HT-29 (cell line): ENCODE measurements at places on chromosomes 12 and 14. TPM values are rescaled to one million over a fixed set of nuclear protein-coding genes. Genes with fewer than 3 reads are reported as not detected.

SYT1 gene
- not detected in 2 replicates for total RNA-seq

DNA sequence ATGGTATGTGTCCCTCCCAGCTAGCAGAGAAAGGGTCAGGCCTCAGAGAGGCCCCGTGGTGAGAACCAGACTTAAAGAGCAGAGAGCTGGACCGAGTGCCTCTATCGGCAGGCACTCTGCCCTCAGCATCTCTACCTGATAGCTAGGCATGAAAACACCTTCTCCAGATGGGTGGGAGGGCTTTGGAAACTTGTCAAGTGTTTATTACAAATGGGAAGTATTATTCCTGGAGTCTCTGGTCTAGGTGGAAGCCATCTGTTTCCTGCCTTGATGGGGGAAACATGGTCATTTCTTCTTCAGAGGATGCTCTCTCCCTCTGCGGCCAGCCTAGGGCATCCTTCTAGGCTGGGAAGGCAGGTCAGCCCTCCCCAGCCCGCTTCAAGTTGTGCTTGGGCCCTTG, 2.3 kb downstream of the TMEM63C start:
- DNase-seq, result no peak

SLIRP gene
- total RNA-seq, result 264 and 331 TPM in 2 replicates

GALNT4 gene
- total RNA-seq, result 5.7 and 6.7 TPM in 2 replicates

SMCO3 gene
- total RNA-seq, result not detected in 2 replicates

GRCh38 chr12:79887890-79888289, 47.0 kb downstream of the PPP1R12A start:
- no peak for DNase-seq

DNA sequence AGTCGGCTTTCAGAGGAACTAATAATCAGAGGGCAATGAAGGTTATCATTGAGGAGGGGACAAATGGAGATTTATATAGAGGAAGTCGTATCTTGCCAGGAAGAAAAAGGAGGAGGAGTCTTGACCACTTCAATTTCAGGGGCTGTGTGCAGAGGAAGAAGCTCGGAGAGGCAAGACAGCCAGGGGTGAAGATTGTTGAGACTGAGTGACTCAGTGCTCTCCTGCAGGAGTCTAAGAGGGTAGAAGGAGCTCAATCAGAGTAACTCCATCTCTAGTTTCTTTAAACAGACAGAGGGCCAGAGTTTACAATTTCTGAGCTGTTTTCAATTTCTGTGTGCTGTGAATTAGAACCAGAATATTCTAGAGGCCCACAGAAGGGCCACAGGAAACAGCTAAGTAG, 439.3 kb upstream of the PRICKLE1 start:
- DNase-seq, result no peak
